Right hindlimb (tissue), 1 donor: ENCODE measurements at places on chromosomes 16 and 17.

GRCh38 chr16:10981697-10982216 is 37.4 kb downstream of the CLEC16A start:
- peak; percentile 43 for DNase-seq

DNA sequence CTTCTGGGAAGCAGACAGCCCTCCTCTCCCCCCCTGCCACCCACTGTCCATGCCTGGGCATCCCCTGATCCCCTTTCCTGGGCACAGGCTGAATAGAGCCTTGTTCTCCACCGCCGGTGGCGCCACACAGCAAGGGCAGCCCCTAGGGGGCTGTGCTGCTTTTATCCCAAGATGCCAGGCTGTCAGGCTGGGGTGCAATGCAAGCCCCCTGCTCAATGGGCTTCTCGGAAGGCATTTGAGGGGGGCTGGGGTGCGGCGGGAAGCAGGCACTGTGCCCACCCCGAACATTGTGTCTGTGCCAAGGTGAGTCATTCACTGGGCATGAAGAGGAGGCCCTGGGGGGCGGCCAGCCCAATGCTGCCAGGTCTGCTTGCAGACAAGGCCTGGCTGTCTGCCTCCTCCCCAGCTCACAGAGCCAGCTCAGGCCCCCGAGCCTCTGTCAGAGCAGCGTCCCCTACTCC is 1.5 kb upstream of the GFAP start:
- DNase-seq = peak; percentile 63

DNA sequence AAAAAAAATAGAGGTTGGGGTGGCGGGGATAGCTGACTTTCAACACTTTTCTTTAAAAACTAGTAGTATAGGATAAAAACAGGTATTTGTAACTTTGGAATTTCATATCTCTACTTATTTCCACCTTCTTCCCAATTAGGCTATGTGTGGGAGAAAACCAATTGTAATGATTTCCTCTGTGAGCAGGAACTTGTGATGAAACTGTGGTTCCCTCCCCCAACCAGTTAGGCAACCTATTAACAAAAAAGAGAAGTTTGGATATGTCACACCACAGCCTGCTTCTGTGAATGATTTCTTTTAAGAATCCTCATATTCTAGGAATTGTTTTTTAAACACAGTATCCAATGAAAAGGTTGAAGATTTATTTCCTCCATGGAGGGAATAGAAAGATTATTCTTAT is 1.9 kb downstream of the IGSF6 start:
- no peak for DNase-seq

GRCh38 chr16:72277749-72278148 is 105.8 kb upstream of the PMFBP1 start:
- DNase-seq = no peak

DNA sequence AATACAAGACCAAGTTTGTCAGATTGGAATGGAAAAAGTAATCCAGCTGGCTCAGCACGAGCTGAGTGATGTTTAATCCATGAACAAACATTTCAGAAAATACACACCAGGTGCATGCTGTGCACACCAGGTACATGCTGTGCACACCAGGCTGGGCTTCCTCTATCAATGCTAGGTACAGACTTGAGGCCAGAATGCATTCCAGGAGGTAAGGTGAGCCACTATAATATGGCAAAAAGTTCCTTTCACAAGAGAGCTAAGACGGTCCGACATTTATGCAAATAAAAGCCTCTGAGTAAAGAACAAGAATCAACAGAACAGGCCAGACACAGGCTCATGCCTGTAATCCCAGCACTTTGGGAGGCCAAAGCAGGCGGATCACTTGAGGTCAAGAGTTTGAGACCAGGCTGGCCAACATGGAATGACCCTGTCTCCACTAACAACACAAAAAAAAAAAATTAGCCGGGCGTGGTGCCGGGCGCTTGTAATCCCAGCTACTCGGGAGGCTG is 128.2 kb downstream of the ZNF778 start:
- DNase-seq = no peak

- no peak for DNase-seq
Measured at GRCh38 chr17:72580321-72581127, 459.7 kb downstream of the SOX9 start.

GRCh38 chr17:6638046-6638908 is 2.2 kb downstream of the KIAA0753 start:
- DNase-seq = no peak
